ENCODE measurements at places on chromosomes 1 and 21.
A peak's percentile ranks its signal among the peaks of the same experiment; 100 is the strongest.

- DNase-seq, result no peak
Measured at GRCh38 chr21:38758501-38759214, 47.1 kb upstream of the ETS2 start.

DNA sequence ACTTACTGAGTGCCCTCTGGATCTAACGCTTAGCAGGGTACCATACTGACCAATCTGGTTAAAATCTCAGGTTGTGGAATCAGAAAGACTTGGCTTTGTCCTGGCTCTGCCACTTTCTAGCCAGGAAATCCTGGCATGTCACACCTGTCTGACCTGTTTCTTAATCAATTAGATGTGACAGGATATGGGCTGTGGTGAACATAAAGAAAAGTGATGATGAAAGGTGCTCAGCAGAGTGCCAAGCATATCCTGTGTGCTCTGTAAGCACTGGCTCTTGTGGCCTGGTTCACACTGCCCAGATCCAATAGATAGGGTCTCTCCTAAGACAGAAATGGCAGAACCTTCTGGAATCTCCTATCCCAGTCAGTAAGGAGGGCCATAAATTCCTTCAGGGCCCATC lies 53.9 kb downstream of the PHC2 start:
- DNase-seq, result no peak

DNA sequence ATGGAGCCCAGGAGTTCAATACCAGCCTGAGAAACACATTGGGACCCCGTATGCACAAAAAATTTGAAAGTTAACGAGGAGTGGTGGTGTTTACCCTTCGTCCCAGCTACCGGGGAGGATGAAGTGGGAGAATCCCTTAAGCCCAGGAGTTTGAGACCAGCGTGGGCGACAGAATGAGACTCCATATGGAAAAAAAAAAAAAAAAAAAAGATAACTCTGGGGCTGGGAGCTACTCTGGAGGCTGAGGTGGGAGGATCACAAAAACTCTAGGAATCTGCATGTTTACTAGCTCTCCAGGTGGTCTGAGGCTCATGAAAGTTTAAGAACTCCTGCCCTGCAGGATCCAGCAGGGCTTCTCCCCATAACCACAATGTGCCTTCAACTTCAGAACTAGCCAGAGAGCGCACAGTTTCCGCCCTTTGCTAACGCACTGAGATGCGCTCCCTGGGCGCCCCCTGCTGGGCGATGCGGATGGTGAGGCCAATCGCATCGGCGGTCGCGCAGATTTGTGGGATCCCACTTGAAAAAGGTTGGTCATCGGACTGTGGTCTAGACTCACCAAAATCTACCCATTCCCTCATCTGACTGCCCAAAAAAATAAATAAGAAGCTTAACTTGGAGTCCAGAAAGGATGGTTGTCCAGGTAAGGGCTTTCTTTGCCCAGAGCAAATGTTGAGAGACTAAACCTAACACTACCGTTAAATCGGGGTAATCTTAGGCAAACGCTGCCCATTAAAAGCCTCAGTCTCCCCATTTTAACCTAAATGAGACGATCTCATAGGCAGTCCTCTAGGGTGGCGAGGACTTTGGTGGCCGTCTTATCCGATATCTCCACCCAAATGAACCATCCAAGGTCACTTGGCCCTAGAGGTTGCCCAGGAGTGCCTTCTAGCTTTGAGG lies 8.8 kb downstream of the ZNF683 start:
- DNase-seq, result peak; percentile 95

DNA sequence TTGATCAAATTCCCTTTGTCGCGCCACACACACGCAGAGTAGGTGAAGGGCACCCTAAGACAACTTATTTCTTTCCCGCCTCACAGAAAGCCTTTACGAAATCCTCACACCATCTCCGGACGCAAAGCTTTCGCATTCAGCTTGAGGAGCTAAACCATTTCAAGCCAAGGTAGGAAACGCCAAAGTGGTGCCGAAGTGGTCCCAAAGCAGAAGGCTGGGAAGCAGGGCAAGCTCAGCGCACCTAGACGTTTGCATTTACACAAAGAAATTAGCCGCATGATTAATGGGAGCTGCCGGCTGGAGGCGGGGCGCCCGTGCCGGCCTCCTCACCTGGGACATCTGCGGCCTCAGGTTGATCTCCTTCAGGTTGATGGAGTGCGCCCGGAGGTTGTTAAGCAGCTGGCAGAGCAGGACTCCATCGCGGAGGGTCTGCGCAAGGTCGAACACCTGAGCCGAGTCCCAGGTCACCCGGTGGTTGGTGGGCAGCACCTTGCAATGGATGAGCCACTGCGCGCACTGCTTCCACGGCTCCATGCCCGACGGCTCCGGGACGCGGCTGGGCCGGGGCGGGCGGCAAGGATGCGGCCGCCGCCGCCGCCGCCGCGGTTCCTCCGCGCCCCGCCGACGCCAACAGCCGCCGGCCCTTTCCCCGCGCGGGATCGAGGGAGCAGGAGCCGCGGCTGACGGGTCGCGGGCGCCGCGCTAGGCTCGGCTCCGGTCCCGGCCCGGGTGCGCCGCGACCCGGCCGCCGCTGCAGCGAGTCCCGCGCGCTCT lies 457 bp downstream of the VAV3 start:
- peak; percentile 69 for DNase-seq

- no peak for DNase-seq
Measured at GRCh38 chr1:169027607-169028320, 78.7 kb upstream of the ATP1B1 start.

DNA sequence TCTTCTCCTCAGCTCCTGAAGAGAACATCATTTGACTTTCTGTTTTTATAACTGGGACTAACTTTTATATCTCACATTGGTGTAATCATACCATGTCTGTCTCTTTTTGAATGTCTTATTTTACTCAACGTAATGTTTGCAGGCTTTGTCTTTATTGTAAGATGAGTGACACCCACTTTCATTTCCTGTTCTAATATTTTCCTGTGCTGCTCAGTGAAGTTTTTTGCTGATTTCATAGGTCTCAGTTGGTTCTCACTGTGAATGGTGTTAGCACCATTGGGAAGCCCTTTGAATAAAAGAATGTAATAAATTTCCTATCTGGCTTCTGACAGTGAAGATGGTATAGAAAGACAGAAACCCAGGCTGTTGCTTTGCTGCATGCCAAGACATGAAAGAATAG lies 84.0 kb downstream of the RAVER2 start:
- no peak for DNase-seq

GRCh38 chr1:111778066-111778465 lies 22.4 kb downstream of the DDX20 start:
- no peak for DNase-seq

DNA sequence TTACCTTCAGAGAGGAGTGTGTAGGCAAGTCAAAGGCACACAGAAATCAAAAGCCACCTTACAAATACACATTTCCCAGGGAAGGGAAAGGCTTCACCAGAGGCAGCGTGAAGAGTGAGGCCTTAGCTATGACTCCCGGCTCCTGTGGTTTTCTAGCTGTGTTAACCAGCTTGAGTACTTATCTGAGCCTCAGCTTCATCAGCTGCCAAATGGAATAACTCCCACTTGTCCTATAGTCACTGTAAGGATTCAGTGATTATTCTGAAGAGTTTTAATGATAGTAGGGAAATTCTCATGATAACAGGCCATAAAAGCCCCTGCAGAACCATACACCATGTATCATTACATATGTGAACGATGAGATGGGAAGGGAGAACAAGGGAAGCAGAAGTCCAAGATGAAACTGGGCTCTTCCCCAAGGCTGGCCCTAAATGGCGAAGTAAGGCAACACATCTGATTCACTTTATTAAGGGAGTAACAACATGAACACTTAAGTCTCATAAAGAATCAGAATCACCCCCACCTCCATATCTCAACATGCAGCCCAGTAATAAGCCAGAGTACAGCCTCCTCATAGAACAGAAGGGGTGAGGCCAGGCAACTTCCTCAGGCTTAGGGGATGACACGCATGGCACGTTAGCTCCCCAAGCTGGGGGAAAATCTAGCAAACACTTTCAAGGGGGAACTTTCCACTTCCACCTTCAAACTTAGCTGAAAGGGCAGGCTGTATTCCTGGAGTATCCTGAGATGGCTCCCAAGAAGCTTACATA lies 63.7 kb downstream of the SLC66A1 start:
- no peak for DNase-seq

DNA sequence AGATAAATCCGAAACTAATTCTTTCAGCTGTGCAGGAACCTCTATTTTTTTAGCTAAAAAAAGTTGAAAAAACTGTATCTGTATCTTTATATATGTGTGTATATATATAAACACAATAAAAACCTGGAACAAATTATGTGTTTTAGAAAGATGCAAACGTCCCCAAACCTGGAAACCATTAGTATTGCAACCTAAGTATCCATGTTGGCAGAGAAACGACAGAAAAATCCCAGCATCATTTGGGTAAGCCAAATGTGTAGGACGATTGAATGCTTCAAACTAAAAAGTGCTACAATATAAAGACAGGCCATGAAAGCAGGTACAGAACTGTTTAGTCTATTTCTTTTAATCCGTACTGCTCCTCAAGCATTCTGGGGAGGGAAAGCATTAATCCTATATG lies 87.9 kb downstream of the AHCTF1 start:
- DNase-seq, result no peak

DNA sequence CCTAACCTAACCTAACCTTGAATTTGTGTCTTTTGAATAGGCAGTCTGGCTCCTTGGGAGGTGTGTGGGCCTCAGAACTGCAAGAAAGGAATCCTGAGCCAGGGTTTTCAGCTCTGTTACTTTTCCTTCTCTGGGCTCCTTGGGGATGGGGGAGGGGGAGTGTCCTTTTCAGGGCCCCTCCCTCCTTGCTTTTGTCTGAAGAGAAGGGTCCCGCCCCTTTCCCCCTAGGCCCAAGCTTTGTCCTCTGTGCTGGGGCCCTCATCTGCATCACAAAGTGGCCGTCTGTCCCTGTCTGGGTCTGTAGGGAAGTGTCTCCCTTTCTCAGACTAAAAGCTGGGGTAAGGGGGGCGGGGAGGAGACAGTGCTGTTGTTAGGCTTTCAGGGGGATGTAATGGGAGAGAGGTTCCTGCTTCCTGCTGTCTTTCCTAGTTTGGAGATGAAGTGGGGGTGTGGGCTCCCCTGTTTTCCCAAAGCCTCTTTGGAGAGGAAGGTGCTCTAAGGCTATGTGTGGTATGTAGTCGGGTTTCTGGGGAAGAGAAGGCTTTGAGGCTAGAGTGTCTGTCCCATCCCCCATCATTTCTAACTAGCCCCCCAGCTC lies 3.1 kb downstream of the AGO1 start:
- DNase-seq, result no peak

GRCh38 chr1:42955311-42956063 lies 3.2 kb downstream of the SLC2A1 start:
- no peak for DNase-seq

DNA sequence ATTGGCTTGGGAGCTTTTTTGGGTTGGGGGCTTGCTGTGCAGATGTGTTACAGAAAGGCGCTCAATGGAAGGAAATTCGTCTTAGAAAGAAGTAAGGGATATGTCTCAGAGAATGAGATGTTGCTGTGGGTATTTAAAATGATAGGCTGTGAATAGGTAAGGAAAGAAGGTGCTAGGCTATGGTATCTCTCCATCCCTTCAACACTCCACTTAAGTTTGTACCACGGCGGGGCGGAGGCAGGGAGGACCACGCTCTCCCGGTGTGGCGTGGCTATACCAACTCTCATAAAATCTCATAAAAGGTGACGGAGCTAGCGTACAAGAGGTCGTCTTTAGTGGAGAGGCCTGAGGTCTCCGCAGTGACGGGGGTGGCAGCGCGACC lies 305 bp upstream of the RPS6KC1 start:
- DNase-seq, result no peak

- DNase-seq, result no peak
Measured at GRCh38 chr1:211334986-211335385, 8.4 kb downstream of the TRAF5 start.

DNA sequence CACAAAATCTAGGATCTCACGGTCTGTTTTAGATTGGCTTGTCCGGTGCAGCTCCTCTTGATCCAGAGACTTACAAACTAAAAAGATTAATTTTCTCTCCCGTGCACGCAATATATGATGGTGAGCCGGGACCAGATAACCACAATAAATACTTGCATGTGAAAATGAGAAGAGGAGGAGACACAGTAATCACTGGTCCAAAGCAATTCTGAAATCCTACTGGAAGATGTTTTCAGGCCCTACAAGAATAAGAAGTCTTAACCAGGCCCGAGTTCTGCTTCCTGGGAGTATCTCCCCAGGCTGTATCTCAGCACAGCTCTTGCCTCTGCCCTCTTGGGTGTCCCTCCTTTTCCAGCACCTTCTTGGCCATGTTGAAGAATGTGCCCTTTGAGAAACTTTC lies 1.0 kb upstream of the WDR4 start:
- no peak for DNase-seq

DNA sequence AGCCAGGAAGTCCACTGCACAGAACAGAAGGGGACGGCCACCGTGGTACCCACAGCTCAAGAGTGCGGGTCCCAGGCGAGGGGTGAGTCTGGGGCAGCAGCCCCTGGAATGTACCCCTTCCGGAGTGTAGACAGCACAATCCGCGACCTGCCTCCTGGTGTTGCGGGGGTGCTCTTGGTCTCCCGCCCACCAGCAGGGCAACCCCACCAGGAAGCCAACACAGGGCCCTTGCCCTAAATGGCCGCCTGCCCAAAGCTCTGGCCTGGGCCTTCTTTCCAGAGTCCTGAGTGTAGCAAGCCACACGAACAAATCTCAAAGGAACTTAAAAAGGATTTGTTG lies 1.1 kb upstream of the SLC19A1 start:
- DNase-seq, result peak; percentile 45

- no peak for DNase-seq
Measured at GRCh38 chr1:168509875-168510791, 33.7 kb downstream of the XCL2 start.

- DNase-seq, result no peak
Measured at GRCh38 chr21:23780326-23780725, 1827.0 kb downstream of the MRPL39 start.

GRCh38 chr1:36729289-36729688 lies 246.6 kb upstream of the CSF3R start:
- DNase-seq, result no peak

GRCh38 chr1:245575710-245576109 lies 420.9 kb downstream of the KIF26B start:
- DNase-seq, result no peak

DNA sequence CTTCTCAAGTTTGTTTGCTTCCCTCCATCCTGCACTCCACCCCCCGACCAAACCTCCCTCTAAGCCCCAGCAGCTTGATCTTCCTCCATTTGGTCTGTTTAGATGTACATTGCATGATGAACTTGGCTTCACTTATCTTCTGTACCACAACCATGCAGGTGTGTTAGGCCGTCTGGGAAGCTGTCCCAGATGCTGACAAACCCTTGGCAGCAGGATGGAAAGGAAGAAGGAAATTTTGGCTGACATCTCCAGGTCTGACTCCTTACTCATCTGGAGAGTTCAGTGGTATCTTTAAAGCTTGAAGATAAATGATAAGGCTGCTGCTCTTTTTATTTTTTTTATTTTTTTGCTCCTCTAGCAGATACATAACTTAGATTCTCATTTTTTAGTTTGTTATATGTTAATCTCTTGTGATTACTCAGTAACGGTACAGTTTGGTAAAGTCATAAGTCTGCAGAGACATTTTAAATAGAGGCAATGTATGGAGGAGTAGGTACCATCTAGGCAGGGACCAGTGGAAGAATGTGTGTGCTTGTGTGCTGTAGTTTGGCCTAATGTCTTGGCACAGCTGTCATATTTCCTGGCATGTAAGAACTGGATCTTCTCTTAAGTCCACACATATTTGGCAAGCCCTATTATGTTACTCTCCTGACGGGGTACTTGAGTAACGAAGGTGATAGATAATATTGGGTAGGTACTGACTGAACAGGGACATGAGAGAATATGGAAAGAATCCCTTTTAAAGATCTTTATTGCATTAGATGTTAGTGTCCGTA lies 79.7 kb downstream of the CACHD1 start:
- DNase-seq, result no peak

Data from Peyer's patch (tissue), 4 donors.